ENCODE measurements at places on chromosomes 2 and 18. TPM values are rescaled to one million over a fixed set of nuclear protein-coding genes. Genes with fewer than 3 reads are reported as not detected.

MEP1B gene
- total RNA-seq = not detected

DNA sequence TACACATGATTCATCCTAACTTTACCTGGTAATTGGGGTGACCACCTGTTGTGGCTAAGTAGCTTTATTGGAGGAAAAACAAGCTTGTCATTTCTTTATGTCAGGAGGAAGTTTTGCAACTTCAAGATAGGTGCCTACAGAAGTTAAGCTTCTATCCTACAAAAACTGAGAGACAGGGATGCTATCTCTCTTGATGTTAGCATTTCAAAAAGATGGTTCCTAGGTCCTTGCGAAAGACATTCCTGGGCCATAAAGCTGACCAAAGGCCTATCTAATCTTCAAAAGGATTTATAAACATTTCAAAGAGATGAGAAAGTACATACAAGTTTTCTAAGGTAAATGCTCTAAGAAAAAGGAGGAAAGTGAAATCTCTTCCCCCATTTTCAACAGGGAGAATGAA, 61.0 kb downstream of the PTH2R start:
- H3K4me1 ChIP-seq = no peaks in the 10 kb centered on the region
- H3K36me3 ChIP-seq = no peaks in the 10 kb centered on the region
- H3K27me3 ChIP-seq = peaks cover 4% of the 10 kb centered on the region
- no peak overlapping the region for H3K27ac ChIP-seq

- no peaks in the 10 kb centered on the region for H3K4me1 ChIP-seq
- no peaks in the 10 kb centered on the region for H3K27me3 ChIP-seq
Observed at GRCh38 chr18:73384246-73384645, 516.5 kb upstream of the NETO1 start.

- DNase-seq = no peak
- no peaks in the 10 kb centered on the region for H3K36me3 ChIP-seq
- H3K27ac ChIP-seq = no peak overlapping the region
- no peaks in the 10 kb centered on the region for H3K4me1 ChIP-seq
- H3K4me3 ChIP-seq = no peak overlapping the region
Observed at GRCh38 chr2:16228471-16228870, 288.1 kb downstream of the MYCN start.

GRCh38 chr2:198214114-198214596, 409.8 kb downstream of the PLCL1 start:
- H3K4me3 ChIP-seq = no peak overlapping the region
- H3K36me3 ChIP-seq = no peaks in the 10 kb centered on the region
- no peaks in the 10 kb centered on the region for H3K27me3 ChIP-seq
- DNase-seq = no peak

SCN9A gene
- total RNA-seq = 0.12 TPM

GRCh38 chr2:3396920-3397559, 17.5 kb downstream of the TRAPPC12 start:
- no peak for DNase-seq
- H3K4me3 ChIP-seq = no peak overlapping the region
- H3K36me3 ChIP-seq = peaks cover 23% of the 10 kb centered on the region
- H3K27me3 ChIP-seq = no peaks in the 10 kb centered on the region

DNA sequence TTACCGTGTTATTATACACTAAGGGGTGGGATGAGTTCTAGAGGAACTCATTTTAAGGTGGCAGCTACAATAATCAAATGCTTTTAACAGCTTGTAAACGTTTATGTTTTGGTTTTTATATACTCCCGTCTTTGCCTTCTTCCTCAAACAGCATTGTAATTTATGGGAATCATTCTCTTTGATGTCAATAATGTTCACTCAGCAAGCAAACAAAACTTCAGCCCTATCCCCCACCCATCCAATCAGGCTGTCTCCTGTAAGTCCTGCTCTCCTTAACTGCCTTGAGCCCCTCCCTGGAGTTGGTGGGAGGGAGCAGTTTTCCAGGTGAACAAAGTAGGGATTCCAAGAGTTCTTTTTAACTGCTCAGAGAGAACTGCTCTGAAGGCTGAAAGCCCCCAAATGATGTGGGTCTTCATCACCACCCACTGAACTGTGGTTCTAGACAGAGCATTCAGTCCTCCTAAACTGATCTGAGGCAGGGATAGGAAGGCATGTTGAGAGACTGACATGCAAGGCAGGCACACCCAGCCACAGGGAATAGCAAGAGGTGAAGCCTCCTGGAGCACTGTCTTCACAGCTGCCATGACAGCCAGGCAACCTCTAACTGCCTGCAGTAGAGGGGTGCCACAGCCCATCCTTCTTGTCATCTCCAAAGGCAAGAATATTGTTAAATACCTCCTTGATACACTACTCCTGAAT, 17.5 kb downstream of the MYO5B start:
- peaks cover 51% of the 10 kb centered on the region for H3K27me3 ChIP-seq
- H3K27ac ChIP-seq = no peak overlapping the region
- H3K36me3 ChIP-seq = no peaks in the 10 kb centered on the region

DNA sequence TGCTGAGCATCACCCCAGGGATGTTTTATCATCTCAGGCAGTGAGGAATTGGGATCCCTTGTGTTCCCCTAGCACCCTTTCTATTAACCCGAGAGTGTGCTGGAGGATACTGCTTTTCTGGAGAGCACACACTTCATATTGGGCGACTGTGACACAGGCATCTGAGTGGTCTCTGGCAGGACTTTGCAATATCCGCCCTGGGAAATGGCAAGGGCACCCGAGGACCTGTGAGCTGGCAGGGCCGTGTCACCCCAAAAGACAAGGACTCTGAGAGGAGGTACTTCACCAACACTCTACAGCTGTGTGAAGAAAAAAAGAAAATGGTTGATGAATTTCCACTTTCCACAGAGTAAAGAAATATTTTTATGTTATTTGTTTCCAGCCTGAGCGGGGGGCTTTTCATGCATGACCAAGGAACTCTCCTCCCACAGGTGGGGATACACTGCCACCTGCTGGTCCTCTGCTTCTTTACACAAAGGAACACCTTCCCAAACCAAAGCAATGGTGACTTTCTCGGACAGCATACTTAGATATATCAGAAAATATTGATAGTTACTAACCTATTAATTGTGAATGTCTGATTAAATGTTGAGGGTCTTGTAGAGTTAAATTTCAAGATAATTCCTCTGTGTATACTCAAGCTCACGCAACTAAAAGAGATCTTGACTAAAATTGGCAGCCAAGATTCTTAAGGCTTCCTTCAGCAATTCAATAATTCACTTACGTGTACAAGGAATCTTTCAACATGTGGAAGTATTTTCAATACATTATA, 45.9 kb upstream of the REG3G start:
- H3K4me1 ChIP-seq = no peaks in the 10 kb centered on the region
- no peak overlapping the region for H3K27ac ChIP-seq
- H3K4me3 ChIP-seq = no peak overlapping the region
- H3K36me3 ChIP-seq = no peaks in the 10 kb centered on the region

TPO gene
- not detected for total RNA-seq

RAB11FIP5 gene
- 6.6 TPM for total RNA-seq

TDRD15 gene
- total RNA-seq = not detected

DNA sequence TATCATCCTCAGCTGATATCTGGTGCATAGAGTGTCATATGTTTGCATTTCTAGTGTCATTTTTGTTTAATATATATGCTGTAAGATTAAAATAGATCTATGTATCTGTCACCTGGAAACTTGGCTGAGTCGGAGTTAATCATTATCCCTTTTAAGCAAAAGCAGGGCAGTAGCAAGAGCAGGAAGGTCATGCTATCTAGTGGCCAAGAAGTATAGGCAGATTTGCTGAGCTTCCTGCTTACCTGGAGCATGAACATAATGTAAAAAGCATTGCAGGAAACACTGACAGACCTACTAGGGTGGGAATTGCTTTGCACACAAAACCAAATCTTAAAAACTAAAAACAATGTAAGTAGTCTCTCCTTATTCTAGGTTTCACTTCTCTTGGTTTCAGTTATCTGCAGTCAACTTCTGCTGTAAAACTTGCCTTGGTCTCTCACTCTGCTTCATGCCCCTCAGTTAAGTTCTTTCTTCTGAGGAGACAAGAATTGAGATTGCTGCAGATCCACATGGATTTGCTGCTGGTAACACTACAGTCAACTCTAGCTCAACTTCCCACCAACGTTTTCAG, 295.3 kb downstream of the CDH7 start:
- no peak for DNase-seq
- H3K27ac ChIP-seq = no peak overlapping the region
- H3K36me3 ChIP-seq = no peaks in the 10 kb centered on the region
- H3K4me1 ChIP-seq = no peaks in the 10 kb centered on the region
- H3K27me3 ChIP-seq = no peaks in the 10 kb centered on the region

GRCh38 chr2:100733391-100734187, 86.3 kb upstream of the NPAS2 start:
- H3K4me1 ChIP-seq = peaks cover 5% of the 10 kb centered on the region
- no peak for DNase-seq
- no peak overlapping the region for H3K4me3 ChIP-seq
- no peaks in the 10 kb centered on the region for H3K36me3 ChIP-seq

GRCh38 chr2:117859532-117859911, 45.0 kb downstream of the DDX18 start:
- H3K27ac ChIP-seq = no peak overlapping the region
- DNase-seq = no peak
- no peaks in the 10 kb centered on the region for H3K4me1 ChIP-seq
- no peak overlapping the region for H3K4me3 ChIP-seq
- no peaks in the 10 kb centered on the region for H3K36me3 ChIP-seq

MAPK4 gene
- not detected for total RNA-seq

CIDEA gene
- total RNA-seq = not detected

DNA sequence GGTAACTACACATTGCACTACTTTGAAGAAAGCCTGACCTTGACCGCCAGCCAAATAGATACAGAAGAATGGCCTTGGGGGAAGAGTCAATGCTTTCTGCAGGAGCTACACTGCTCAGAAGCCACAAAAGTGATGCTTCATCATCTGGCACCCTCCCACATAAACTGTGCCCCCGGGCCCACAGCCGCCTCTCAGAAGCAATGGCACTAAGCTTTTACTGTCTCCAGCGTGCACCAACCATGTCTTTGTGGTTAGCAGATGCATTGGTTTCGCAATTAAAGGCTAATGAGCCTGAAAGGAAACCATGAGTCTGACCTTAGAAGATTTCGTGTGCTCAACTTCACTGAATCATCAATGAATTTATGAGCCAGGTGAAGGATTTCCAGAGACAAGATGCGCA, 209.4 kb upstream of the TRIB2 start:
- peaks cover 63% of the 10 kb centered on the region for H3K4me1 ChIP-seq

- no peak overlapping the region for H3K27ac ChIP-seq
- no peak overlapping the region for H3K4me3 ChIP-seq
- H3K27me3 ChIP-seq = no peaks in the 10 kb centered on the region
- no peaks in the 10 kb centered on the region for H3K36me3 ChIP-seq
Observed at GRCh38 chr18:68244786-68245185, 470.1 kb downstream of the TMX3 start.

DNA sequence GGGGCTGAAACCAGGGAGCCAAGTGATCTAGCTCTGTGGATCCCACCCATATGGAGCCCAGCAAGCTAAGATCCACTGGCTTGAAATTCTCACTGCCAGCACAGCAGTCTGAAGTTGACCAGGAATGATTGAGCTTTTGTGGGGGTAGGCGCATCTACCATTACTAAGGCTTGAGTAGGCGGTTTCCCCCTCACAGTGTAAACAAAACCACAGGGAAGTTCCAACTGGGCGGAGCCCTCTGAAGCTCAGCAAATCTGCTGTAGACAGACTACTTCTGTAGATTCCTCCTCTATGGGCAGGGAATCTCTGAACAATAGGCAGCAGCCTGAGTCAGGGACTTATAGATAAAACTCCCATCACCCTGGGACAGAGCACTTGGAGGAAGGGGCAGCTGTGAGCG, 96.7 kb downstream of the CCDC148 start:
- H3K4me1 ChIP-seq = no peaks in the 10 kb centered on the region
- peak; percentile 4 for DNase-seq
- no peak overlapping the region for H3K4me3 ChIP-seq
- no peaks in the 10 kb centered on the region for H3K36me3 ChIP-seq

GREB1 gene
- total RNA-seq = 2.4 TPM

GRCh38 chr2:156687715-156688114, 251.5 kb downstream of the GPD2 start:
- H3K27me3 ChIP-seq = peaks cover 11% of the 10 kb centered on the region
- no peak overlapping the region for H3K4me3 ChIP-seq
- no peak for DNase-seq
- H3K4me1 ChIP-seq = no peaks in the 10 kb centered on the region
- no peak overlapping the region for H3K27ac ChIP-seq

DNA sequence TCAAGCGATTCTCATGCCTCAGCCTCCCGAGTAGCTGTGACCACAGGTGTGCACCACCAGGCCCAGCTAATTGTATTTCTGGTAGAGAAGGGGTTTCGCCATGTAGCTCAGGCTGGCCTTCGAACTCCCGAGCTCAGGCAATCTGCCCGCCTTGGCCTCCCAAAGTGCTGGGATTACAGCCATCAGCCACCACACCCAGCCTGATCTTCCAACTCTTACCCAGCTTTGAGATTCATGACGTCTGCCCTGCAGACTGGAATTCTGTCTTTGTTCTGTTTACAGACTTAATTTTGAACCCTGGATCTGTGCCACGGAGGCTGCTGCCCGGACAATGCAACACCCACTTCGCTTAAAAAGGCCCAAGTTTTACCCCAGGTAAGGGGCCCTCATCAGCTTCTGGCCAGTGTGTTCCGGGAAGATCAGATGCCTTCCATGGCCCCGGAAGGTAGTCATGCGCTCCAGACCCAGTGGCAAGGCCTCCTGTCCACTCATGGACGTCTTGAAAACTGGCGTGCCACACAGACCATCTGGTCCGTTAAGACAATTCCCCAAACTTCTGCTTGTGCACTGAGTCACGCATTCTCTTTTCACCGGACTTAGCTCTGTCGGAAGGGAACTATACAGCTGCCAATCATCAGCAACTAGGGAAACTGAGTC, 5.5 kb downstream of the PXDN start:
- no peaks in the 10 kb centered on the region for H3K36me3 ChIP-seq
- H3K4me1 ChIP-seq = no peaks in the 10 kb centered on the region
- no peak for DNase-seq
- peaks cover 20% of the 10 kb centered on the region for H3K27me3 ChIP-seq
- H3K27ac ChIP-seq = no peak overlapping the region

DNA sequence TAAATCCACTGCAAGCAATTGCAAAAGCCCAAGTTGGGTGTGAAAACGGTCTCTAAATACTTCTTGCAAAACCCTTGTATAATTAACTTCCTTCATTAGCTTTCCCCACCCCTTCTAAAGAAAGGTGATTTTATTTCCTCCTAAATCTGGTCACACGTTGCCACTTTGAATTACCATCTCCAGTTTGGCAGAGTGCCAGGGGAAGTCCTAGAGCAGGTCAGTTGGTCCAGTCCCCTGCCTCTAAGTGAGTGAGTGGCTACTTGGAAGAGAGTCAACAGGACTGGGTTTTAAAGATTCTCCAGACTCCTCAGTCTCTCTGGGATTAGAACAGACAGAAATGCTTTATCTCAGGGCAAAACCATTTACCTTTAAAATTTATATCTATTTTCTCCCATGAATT, 18.7 kb upstream of the LYPD6B start:
- no peak overlapping the region for H3K4me3 ChIP-seq
- H3K27ac ChIP-seq = no peak overlapping the region
- H3K27me3 ChIP-seq = no peaks in the 10 kb centered on the region
- H3K36me3 ChIP-seq = no peaks in the 10 kb centered on the region

- peaks cover 10% of the 10 kb centered on the region for H3K27me3 ChIP-seq
- H3K27ac ChIP-seq = no peak overlapping the region
- no peaks in the 10 kb centered on the region for H3K36me3 ChIP-seq
- DNase-seq = no peak
- peaks cover 13% of the 10 kb centered on the region for H3K4me1 ChIP-seq
Observed at GRCh38 chr18:57060814-57061213, 86.1 kb upstream of the BOD1L2 start.

- no peaks in the 10 kb centered on the region for H3K27me3 ChIP-seq
- H3K4me1 ChIP-seq = no peaks in the 10 kb centered on the region
- H3K4me3 ChIP-seq = no peak overlapping the region
- no peaks in the 10 kb centered on the region for H3K36me3 ChIP-seq
- no peak overlapping the region for H3K27ac ChIP-seq
- DNase-seq = no peak
Observed at GRCh38 chr2:240991378-240992263, 6.8 kb upstream of the SNED1 start.

- no peaks in the 10 kb centered on the region for H3K4me1 ChIP-seq
- no peaks in the 10 kb centered on the region for H3K27me3 ChIP-seq
- H3K36me3 ChIP-seq = no peaks in the 10 kb centered on the region
Observed at GRCh38 chr2:124526221-124526620, 501.1 kb downstream of the CNTNAP5 start.

Measured in activated T-cell treated with anti-CD3 and anti-CD28 coated beads, Interleukin-2, amount 50 U/mL, for 72 hours (primary cell).